CD4-positive, alpha-beta T cell treated with Interleukin-4 for 4 hours (primary cell): ENCODE measurements at places on chromosomes 11 and 22.

GRCh38 chr22:23820748-23821211, 18.0 kb downstream of the DERL3 start:
- no peak for DNase-seq

- DNase-seq, result no peak
Observed at GRCh38 chr22:42432020-42432596, at the start of gene NFAM1. NFAM1 (minus strand) TSS chr22:42432403; CDS start chr22:42432357, 46 bp downstream.

GRCh38 chr11:48105096-48105990, 111.3 kb upstream of the OR4B1 start:
- DNase-seq, result no peak

GRCh38 chr22:37285937-37286336, 3.6 kb downstream of the CYTH4 start:
- DNase-seq, result no peak

DNA sequence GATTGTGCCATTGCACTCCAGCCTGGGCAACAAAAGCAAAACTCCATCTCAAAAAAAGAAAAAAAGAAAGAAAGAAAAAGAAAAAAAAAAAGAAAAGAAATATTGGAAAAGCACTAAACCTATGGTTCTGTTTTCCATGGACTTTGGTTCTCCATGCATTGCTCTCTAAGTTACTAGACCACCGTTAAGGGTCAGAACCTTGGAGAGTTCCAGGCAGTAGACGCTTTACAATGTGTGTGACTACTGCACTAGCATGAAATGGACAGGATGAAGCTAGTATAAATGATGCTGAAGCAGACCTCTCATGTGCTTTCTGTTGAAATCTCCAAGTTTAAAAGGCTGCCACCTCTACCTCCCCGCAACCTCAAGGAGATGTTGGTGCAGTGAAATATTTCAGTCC, 63.5 kb downstream of the SIK2 start:
- no peak for DNase-seq
